ENCODE measurements at places on chromosomes 4 and X.

DNA sequence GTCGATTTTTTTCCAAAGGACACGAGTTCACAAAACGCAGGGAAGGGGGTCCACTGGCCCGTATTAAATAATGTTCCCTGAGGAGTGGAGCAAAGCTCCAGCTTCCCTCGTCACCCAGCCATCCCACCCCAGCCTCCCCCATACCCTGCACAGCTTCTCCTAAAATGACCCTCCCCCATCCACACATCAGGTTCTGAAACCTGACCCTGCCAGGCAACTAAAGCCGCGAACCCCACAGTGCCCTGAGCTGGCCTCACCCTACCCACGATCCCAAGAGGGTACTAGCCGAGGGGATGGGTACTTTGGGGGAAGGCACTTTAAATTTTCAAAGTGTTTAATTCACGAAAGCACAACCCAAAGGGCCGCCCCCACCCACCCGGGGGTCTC is 634 bp downstream of the APOO start:
- no peak for DNase-seq

- DNase-seq: no peak
Observed at GRCh38 chr4:16124232-16124631, 40.4 kb upstream of the PROM1 start.

DNA sequence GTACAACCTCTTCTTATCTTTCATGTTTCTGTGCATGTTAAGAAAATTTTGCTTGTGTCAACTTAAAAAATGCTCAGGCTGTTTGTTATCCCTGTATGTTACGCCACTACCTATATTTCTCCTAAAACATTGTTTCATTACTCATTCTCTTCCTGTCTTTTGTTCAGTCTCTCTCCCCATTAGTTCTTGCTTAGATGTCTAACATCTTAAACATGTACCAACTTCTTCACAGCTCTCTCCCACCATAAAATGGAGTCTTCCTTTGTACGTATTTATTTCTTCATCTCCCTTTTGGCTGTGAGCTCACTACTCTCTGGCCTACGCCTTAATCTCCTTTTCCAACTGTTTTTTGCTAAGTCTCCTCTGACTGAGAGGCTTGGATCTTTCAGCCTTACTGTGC is 36.4 kb downstream of the PCDH7 start:
- no peak for DNase-seq

DNA sequence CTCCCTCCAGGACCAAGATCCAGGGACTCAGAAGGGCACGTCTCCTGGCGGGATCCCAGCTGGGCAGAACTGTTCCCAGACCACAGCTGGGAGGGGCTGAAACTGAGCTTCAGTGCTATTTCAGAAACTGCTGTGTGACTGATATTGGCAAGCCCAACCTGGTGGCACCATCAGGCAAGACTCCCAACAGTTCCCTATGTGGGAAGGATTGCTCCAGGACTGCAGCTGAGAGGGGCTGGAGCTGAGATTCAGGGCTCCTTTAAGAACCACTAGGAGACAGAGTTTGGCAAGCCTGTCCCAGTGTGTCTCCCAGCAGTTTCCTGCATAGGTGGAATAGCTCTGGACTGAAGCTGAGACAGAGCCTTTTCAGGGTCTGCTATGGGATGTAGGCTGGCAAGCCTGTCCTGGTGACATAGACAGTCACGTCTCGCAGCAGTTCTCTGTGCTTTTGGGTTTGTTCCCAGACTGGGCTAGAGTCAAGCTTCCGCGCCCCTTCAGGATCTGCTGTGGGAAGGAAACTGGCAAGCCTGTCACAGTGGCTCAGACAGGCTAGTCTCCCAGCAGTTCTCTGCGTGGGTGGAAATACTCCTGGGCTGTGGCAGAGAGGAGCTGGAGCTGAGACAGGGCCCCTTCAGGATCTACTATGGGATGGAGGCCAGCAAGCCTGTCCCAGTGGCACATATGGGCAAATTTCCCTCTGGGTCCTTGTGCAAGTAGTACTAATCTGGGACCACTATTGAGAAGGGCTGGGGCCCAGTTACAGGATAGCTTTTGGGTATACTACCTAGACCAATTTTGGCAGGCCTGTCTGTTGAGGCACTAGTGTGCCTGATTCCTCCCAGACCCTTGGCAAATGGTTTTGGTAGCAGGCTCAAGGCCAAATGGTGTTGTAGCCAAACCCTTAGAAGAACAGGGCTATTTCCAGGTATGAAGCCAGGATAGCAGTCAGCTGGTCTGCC is 20.2 kb upstream of the MED14 start:
- no peak for DNase-seq

- no peak for DNase-seq
Observed at GRCh38 chrX:121851033-121851432, 803.6 kb downstream of the GLUD2 start.

- no peak for DNase-seq
Observed at GRCh38 chr4:186684889-186685309, 38.8 kb downstream of the FAT1 start.

DNA sequence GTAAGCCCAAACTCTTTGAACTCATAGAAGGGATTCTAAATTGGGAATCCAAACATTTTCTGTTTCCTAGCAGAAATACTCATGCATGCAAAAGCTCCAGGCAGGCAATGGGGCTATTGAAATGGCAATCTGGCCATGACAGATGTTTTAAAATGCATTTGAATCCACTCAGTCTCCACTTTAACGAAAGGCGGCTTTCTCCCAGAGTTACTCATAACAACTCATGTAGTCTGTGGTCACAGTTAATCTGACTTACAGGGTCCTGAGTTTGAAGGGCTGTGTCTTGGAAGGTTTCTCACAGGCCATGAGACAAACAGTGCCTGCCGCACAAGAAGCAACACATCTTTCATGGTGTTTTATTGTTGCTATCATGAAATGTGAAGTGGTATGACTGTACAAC is 185.7 kb downstream of the AMELX start:
- no peak for DNase-seq

DNA sequence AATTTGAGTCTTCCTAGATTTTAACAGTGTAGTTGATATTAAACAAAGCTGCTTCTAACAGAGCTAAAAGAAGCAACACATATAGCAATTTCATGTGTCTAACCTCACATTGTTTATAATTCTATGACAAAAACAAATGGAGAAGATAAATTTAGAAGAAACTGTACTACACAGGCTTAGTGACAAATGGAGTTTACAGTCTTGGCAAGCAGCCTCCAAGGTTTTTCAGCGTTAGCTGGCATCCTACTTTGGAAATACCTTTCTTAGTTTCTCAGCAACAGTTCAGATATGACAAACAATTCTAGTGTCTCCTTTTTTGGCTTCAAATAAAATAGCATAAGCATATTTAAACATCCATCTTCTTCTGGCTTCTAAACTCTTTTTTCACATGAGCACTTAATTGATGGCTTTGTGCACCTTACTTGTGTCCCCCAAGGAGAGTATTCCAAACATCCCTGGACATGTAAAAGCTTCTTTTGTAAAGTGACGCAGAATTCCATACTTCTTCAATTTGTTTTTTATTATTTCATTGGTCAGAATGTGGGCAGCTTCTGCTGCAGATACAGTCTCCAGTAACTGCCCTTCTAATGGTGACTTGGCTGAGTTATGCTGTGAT is 249.8 kb downstream of the ANTXR2 start:
- no peak for DNase-seq

GRCh38 chrX:114976292-114976691 is 41.1 kb downstream of the IL13RA2 start:
- DNase-seq: no peak

GRCh38 chrX:10525381-10526120 is 94.8 kb downstream of the MID1 start:
- DNase-seq: no peak

GRCh38 chr4:14877246-14878225 is 124.7 kb upstream of the CPEB2 start:
- no peak for DNase-seq

DNA sequence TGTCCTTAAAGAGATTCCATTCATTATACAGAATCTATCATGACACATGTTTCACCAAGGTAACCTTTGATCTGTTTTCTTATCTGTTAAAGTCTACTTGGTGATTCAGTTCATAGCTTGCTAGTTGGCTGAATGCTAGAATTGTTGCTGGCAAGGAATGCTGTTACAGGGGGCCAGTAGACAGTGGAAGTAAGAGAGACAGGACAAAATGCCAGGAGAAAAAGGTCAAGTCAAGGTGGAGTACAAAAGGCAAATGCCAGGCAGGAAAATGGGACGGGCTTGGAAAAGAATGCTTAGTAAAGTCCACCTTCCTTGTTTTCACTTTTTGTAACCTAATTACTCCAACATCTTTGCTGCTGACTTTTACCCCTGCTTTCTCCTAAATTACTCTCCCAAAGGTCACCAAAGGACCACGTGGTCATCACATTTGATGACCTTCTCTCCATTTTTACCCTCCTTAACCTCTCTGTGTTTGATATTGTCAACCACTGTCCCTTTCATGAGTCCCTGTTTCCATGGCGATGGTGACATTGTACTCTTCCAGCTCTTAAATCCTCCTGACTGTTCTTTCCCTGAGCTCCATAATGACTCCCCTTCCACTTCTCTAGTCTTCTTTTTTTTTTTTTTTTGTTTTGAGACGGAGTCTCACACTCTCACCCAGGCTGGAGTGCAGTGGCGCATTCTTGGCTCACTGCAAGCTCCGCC is 24.5 kb upstream of the TAPT1 start:
- no peak for DNase-seq

DNA sequence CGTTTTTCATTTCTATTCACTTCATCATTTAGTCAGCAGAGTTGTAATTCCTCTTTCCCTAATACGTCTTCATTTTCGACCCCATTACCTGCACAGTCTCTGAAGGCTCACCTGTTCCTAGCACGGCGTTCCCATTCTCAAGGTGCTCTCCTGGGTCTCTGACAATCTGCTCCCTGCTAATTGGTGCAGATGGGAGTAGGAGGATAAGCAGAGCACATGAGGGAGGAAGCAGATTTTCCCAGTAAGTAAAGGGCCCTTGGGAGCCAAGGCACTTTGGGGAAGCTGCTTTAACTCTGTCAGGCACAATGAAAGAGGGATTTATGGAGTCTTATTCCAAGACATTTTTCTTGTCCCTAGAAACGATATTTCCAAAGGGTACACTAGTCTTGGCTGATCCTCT is 466.4 kb downstream of the STIM2 start:
- no peak for DNase-seq

DNA sequence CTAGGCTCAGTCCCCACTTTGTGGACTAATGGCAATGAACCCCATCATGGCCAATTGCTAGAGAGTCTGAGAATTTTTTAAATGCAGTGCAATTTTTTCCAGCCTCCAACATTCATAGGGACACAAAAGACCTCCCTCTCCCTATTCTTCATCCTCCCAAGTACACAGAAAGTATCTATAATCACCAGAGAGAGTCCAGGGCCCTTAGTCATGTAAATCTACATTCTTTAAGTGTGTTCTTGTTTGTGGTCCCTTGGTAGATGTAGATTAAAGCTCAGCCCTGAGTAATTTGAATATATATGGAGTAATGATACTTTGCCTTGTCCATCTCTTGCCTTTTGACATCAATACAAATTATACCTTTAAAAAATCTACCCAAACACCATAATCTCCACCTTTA is 51.3 kb upstream of the ATXN3L start:
- no peak for DNase-seq

DNA sequence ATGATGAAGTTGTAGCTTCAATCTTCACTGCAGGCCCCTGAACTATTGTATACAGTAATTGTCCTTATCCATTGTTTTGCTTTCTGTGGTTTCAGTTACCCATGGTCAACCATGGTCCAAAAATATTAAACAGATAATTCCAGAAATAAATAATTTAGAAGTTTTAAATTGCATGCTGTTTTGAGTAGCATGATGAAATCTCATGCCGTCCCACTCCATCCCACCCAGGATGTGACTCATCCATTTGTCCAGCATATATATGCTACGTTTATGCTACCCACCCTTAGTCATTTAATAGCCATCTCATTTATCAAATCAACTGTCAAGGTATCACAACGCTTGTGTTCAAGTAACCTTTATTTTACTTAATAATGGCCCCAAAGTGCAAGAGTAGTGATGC is 34.5 kb downstream of the IQCM start:
- DNase-seq: no peak

- DNase-seq: no peak
Observed at GRCh38 chrX:22247169-22247568, 25.5 kb upstream of the CBLL2 start.

GRCh38 chr4:129261584-129261983 is 165.6 kb downstream of the C4orf33 start:
- DNase-seq: no peak

DNA sequence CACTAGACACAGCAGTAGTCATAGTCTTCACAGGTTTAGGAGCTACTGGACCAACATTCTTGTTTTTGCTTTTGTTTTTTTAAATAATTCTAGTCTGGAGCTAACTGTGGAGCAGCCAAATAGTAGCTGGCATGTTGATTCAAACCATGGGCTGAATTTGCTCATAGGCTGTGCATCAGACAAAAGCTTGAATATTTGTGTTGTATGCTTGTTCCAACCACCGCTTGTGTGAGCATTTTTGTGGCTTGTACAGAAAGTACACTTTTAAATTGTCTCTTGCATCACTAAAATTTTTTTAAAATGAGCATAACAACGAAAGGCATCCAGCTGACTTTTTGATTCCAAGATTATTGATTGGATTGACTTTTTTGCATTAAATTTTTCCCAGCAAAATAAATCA is 39.6 kb downstream of the CCNI start:
- DNase-seq: no peak

- no peak for DNase-seq
Observed at GRCh38 chrX:29477878-29478277, 737.5 kb upstream of the MAGEB2 start.

GRCh38 chr4:68358988-68359387 is 9.1 kb upstream of the YTHDC1 start:
- DNase-seq: no peak

DNA sequence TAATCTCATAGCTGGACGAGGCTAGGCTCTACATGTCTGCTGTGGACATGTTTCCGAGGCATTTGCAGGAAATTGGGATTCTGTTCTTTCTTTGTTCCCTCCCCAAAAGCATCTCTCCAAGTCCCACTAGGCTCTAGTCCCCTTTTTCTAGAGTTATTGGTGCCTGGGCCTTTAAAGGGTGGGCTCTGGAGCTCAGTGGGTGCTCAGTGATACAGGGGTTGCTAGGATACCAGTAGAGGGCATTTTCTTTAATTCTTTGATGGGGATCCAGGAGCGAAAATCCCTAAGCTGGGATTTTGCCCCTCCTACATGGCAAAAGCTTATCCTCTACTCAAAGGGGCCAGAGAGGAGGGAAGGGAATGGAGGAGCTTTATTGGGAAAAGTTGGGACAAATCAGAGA is 34.2 kb downstream of the ARHGEF9 start:
- DNase-seq: no peak

GRCh38 chr4:187663076-187663475 is 332.5 kb upstream of the ZFP42 start:
- DNase-seq: no peak

GRCh38 chr4:19650903-19651864 is 600.5 kb upstream of the SLIT2 start:
- DNase-seq: no peak

- no peak for DNase-seq
Observed at GRCh38 chrX:4754878-4755604, 1041.6 kb upstream of the PRKX start.

GRCh38 chr4:69642961-69643360 is 3.5 kb upstream of the UGT2A2 start:
- no peak for DNase-seq
